ENCODE measurements at places on chromosomes 4 and X. TPM values are rescaled to one million over a fixed set of nuclear protein-coding genes. Genes with fewer than 3 reads are reported as not detected.

The HPGDS gene
- total RNA-seq, result not detected

- no peak overlapping the region for H3K4me3 ChIP-seq
- H3K4me1 ChIP-seq, result peaks cover 13% of the 10 kb centered on the region
- H3K36me3 ChIP-seq, result no peaks in the 10 kb centered on the region
- H3K27ac ChIP-seq, result no peak overlapping the region
- no peak for DNase-seq
Observed at GRCh38 chr4:82381661-82382296, 8.0 kb upstream of the HNRNPD start.

The VCX gene
- total RNA-seq, result not detected

The ARHGEF6 gene
- 0.17 TPM for total RNA-seq

The GAGE12H gene
- not detected for total RNA-seq

The PHOX2B gene
- total RNA-seq, result not detected

The EXOC1 gene
- 25.2 TPM for total RNA-seq

DNA sequence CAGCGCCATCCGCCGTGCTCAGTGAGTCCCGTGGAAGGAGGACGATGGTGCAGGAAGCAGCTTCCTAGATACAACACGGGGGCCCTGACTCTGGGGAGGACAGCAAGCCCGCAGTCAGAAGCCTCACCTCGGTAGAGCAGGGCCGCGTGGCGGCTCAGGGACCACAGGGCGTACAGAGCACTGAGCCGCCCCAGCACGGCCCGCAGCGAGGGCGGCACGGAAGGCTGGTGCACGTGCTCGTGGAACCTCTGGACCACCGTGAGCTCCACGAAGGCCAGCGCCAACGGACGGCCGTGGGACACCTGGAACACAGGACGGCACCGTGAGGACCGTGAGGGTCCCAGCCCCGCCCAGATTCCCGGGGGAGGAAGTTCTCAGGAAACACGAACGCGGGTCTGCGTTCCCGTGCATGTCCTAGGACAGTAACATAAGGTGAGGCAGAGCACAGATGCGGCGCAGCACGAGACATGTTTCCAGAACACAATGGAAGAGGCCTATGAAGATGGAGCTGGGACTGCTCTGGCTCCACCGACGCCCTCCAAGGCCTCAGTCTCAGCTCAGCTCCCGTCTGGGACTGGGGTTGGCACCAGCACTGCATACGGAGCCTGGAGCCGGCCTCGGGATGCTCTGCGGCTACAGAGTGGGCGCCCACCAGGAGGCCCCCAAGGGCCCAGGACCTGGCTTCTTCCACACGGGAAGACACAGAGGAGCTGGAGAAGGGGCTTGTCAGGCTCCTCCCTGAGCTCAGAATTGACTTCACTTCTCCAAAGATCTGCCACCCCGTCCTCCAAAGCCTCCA, 65.5 kb downstream of the ACOX3 start:
- no peak overlapping the region for H3K27ac ChIP-seq
- H3K4me1 ChIP-seq, result no peaks in the 10 kb centered on the region
- no peaks in the 10 kb centered on the region for H3K36me3 ChIP-seq
- H3K27me3 ChIP-seq, result no peaks in the 10 kb centered on the region
- H3K4me3 ChIP-seq, result no peak overlapping the region

- DNase-seq, result no peak
- no peak overlapping the region for H3K27ac ChIP-seq
- H3K27me3 ChIP-seq, result no peaks in the 10 kb centered on the region
Observed at GRCh38 chr4:126772662-126773061, 860.1 kb upstream of the INTU start.

The NUDT11 gene
- total RNA-seq, result 1.3 TPM

- no peaks in the 10 kb centered on the region for H3K36me3 ChIP-seq
- peaks cover 14% of the 10 kb centered on the region for H3K4me1 ChIP-seq
- no peak for DNase-seq
- no peak overlapping the region for H3K27ac ChIP-seq
Observed at GRCh38 chrX:69136546-69137331, 28.5 kb downstream of the PJA1 start.

The TEX13B gene
- total RNA-seq, result not detected

GRCh38 chr4:102298716-102299115, 46.6 kb downstream of the SLC39A8 start:
- H3K36me3 ChIP-seq, result no peaks in the 10 kb centered on the region
- H3K27ac ChIP-seq, result no peak overlapping the region
- DNase-seq, result no peak
- peaks cover 6% of the 10 kb centered on the region for H3K4me1 ChIP-seq
- no peak overlapping the region for H3K4me3 ChIP-seq
- H3K27me3 ChIP-seq, result no peaks in the 10 kb centered on the region

GRCh38 chr4:126853715-126854114, 779.0 kb upstream of the INTU start:
- H3K27me3 ChIP-seq, result no peaks in the 10 kb centered on the region
- H3K4me1 ChIP-seq, result peaks cover 7% of the 10 kb centered on the region
- no peaks in the 10 kb centered on the region for H3K36me3 ChIP-seq
- DNase-seq, result no peak

The UGT2B28 gene
- not detected for total RNA-seq

The MAP7D2 gene
- 4.0 TPM for total RNA-seq

GRCh38 chrX:53047228-53047627, 1.4 kb upstream of the GPR173 start:
- H3K4me3 ChIP-seq, result no peak overlapping the region
- H3K27ac ChIP-seq, result no peak overlapping the region
- H3K27me3 ChIP-seq, result peaks cover 33% of the 10 kb centered on the region
- DNase-seq, result no peak
- H3K36me3 ChIP-seq, result no peaks in the 10 kb centered on the region

The TMEM144 gene
- total RNA-seq, result 11.8 TPM

DNA sequence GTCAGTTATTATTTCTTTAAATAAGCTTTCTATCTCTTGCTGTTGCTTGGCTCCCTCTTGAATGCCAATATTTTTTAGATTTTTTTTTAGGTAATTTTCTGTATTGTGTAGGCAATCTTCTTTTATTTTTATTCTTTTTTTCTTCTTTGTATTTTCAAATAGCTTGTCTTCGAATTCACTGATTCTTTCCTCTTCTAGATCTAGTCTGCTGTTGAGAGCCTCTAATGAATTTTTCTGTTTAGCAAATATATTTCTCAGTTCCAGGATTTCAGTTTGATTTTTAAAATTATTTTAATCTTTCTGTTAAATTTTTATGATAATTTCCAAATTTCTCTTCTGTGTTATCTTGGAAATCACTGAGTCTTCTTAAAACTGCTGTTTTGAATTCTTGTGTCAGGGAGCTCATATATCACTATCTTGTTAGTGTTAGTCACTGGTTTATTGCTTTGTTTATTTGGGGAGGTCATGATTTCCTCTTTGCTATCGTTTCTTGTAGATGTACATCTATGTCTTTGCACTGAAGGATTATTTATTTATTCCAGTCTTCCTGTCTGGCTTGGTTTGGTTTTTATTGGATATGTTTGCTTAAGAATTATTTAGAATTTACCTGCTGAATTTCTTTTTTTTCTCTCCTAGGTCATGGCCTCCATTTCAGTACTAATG, 39.9 kb upstream of the GPRIN3 start:
- no peak overlapping the region for H3K27ac ChIP-seq
- no peaks in the 10 kb centered on the region for H3K4me1 ChIP-seq
- no peaks in the 10 kb centered on the region for H3K36me3 ChIP-seq
- H3K27me3 ChIP-seq, result no peaks in the 10 kb centered on the region
- no peak for DNase-seq

The SRPX2 gene
- 45.4 TPM for total RNA-seq

The HSFX2 gene
- total RNA-seq, result 0.76 TPM

DNA sequence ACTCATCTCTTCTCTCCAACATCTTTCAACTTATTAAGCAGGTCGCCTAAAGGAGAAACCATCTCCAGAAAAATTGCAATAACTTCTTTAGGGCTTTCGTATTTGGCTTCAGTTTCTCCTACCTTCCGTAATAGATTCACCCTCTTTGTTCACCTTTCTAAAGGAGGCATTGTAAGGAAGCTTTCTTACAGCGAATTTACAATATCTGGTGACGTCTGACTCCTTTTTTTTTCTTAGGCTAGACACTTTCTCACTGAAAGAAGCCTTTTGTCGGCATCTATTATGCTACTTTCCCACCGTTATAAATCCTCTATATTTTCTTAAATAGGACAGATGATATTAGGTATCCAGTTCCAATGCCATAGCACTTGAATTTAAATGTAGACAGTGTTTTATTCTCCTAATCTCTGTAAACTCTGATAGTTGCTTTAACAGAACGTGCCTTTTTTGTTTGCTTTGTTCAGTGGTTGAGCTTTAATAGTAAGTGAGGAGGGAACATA, 302.4 kb downstream of the IL1RAPL1 start:
- no peaks in the 10 kb centered on the region for H3K4me1 ChIP-seq
- no peak overlapping the region for H3K4me3 ChIP-seq
- no peak for DNase-seq
- H3K27ac ChIP-seq, result no peak overlapping the region

DNA sequence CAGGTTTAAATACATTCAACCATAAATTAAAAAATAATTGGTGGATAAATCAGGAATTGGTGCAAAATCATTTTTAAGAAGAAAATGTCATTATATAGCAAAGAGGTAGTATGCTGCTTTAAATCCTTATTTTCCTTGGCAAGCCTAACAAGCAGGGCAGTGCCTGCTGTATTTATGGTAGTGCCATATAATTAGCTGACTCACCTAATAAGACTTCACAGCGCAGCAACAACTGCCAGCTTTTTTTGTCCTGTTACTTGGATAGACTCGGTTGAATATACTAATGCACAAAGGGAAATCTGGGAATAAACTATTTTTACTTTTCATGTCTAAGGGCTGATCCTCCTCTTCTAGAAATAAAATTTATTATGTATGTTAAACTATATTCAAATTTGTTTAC, 99.1 kb downstream of the SNCA start:
- H3K4me1 ChIP-seq, result no peaks in the 10 kb centered on the region
- no peaks in the 10 kb centered on the region for H3K27me3 ChIP-seq
- H3K27ac ChIP-seq, result no peak overlapping the region
- no peak for DNase-seq
- H3K4me3 ChIP-seq, result no peak overlapping the region
- no peaks in the 10 kb centered on the region for H3K36me3 ChIP-seq

DNA sequence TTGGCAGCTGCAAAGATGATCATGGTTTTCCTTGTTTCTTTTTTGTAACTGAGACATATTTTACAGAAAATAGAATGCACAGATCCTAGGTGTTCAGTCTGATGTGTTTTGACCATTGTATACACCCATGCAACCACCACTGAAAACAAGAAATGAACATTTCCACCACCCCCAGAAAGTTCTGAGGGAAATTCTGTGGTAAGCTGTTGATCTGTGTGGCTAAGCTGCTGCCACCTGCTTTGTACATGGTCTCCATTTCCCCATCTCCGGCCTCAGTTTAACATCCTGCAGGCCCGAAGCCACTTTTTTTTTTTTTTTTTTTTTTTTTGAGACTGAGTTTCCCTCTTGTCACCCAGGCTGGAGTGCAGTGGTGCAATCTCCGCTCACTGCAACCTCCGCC, 65.3 kb downstream of the NYX start:
- no peaks in the 10 kb centered on the region for H3K4me1 ChIP-seq
- peaks cover 8% of the 10 kb centered on the region for H3K36me3 ChIP-seq
- no peaks in the 10 kb centered on the region for H3K27me3 ChIP-seq
- no peak for DNase-seq

GRCh38 chrX:130285069-130285620, 16.4 kb upstream of the ZNF280C start:
- H3K27ac ChIP-seq, result no peak overlapping the region
- H3K4me1 ChIP-seq, result no peaks in the 10 kb centered on the region
- DNase-seq, result no peak
- H3K27me3 ChIP-seq, result peaks cover 9% of the 10 kb centered on the region

The PHKA1 gene
- total RNA-seq, result 7.8 TPM

GRCh38 chr4:16270454-16271328, 44.4 kb upstream of the TAPT1 start:
- H3K4me3 ChIP-seq, result no peak overlapping the region
- no peaks in the 10 kb centered on the region for H3K4me1 ChIP-seq
- H3K27me3 ChIP-seq, result no peaks in the 10 kb centered on the region
- no peak for DNase-seq

DNA sequence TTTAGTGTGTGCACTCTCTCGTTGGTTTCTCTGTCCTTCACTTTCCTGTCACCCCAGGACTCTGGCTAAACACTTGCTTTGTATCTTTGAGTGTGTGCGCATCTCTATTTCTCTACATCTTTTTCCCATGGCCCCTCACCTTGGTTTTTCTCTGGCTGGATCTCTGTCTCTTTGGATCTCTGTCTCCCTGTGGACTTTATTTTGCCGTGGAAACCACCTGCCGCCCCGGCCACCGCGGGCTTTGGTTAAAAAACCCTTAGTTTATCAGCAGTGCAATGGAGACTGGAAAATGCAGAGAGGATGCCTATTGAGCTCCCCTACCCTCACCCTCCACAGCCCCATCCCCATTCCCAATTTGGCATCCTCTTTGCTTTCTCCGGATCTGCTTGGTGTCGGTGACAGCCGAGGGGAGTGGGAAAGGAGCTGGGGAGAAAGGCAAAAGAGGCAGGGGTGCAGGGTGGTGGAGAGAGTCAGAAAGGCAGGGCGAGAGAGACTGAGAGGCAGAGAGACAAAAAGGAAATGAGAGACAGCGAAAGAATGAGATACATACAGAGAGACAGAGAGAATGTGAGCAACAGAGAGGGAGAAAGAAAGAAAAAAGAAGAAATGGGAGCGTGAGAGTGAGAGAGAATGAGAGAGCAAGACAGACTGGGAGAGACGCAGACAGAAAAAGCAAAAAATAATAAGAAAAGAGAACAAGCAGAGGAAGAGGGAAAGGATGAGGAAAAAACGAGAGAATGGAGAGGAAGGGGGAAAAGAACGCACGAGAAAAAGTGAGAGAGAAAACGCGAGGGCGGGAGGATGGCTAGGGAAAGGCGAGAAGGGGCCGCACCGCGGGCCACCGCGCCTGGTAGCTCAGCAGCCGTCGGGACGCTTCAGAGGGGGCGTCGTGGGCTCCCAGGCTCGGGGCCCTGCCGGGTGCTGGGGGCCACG, 688 bp downstream of the GPR101 start:
- peaks cover 10% of the 10 kb centered on the region for H3K27me3 ChIP-seq
- no peaks in the 10 kb centered on the region for H3K36me3 ChIP-seq
- DNase-seq, result no peak
- H3K27ac ChIP-seq, result no peak overlapping the region

The MAGEA9B gene
- not detected for total RNA-seq

DNA sequence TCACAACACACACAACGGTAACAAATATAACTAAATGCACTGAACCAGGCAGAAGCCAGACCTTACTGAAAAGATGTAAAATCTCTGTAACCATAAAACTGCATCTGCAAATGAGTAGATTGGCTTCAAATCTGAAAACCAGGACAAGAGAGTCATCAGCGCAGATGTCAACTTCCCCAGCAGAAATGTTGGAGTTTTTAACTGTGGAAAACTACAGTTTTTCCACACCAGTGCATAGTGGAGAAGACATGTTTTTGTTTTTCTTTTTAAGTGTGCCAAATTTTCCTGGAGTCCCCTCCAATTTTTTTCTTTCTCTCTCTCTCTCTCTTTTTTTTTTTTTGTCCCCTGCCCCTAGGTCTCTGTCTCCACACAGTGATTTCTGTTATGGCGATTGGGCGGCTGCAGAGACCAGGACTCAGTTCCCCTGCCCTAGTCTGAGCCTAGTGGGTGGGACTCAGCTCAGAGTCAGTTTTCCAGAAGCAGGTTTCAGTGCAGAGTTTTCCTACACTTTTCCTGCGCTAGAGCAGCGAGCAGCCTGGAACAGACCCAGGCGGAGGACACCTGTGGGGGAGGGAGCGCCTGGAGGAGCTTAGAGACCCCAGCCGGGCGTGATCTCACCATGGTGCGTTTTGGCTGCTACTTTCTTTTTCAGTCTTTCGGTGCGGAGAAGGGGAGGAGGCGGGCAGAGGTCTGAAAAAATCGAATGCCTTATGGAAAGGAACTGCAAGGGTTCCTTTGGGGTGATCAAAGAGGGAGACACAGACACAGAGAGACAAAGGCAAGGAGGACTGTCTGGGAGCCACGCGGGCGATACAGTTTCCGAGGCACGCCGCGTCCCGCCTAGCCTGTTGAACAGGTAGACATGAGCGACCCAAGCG, at the start of gene GUCY1A1:
GUCY1A1 (plus strand) TSS at position 505 of the 878 bp plus-strand sequence. CDS start 30,020 bp downstream, outside the sequence.
- peaks cover 30% of the 10 kb centered on the region for H3K36me3 ChIP-seq
- H3K27ac ChIP-seq, result peak within 1 kb of the TSS; percentile 81
- peak within 1 kb of the TSS; percentile 85 for H3K4me3 ChIP-seq
